ENCODE measurements at places on chromosomes 5 and 9. TPM values are rescaled to one million over a fixed set of nuclear protein-coding genes. Genes with fewer than 3 reads are reported as not detected.

Gene SNCAIP
- total RNA-seq = 13.1 TPM

Gene MARVELD2
- 0.30 TPM for total RNA-seq

Gene ENTPD2
- not detected for total RNA-seq

Gene C5orf58
- not detected for total RNA-seq

Gene CBY3
- not detected for total RNA-seq

Gene AJM1
- 2.1 TPM for total RNA-seq

Gene PKD2L2
- not detected for total RNA-seq

Gene IER5L
- total RNA-seq = 22.7 TPM

Gene SPINK6
- not detected for total RNA-seq

Gene BTNL9
- total RNA-seq = not detected

All from smooth muscle cell of the umbilical artery (primary cell).